ENCODE measurements at places on chromosomes 6 and 20. TPM values are rescaled to one million over a fixed set of nuclear protein-coding genes. Genes with fewer than 3 reads are reported as not detected.

COL9A1 gene
- total RNA-seq = not detected

MCCD1 gene
- not detected for total RNA-seq

OOEP gene
- total RNA-seq = not detected

PPP1R16B gene
- total RNA-seq = 0.49 TPM

KIF6 gene
- total RNA-seq = not detected

F13A1 gene
- not detected for total RNA-seq

HLA-DQA2 gene
- not detected for total RNA-seq

E2F1 gene
- 5.2 TPM for total RNA-seq

FAM83B gene
- not detected for total RNA-seq

METTL24 gene
- total RNA-seq = not detected

HLA-B gene
- 105 TPM for total RNA-seq

ADGRF4 gene
- total RNA-seq = 0.16 TPM

CST3 gene
- total RNA-seq = 985 TPM

USP49 gene
- 0.36 TPM for total RNA-seq

SLC4A11 gene
- 0.81 TPM for total RNA-seq

PKIB gene
- 0.90 TPM for total RNA-seq

TINAG gene
- not detected for total RNA-seq

ABRACL gene
- total RNA-seq = 46.2 TPM

HTR1E gene
- not detected for total RNA-seq

MEI4 gene
- not detected for total RNA-seq

PTCRA gene
- not detected for total RNA-seq

HLA-DRA gene
- total RNA-seq = not detected

SLCO4A1 gene
- 0.54 TPM for total RNA-seq

TPMT gene
- total RNA-seq = 7.6 TPM

SCGN gene
- not detected for total RNA-seq

MYB gene
- total RNA-seq = 0.65 TPM

ME1 gene
- total RNA-seq = 21.7 TPM

MTFR2 gene
- 0.90 TPM for total RNA-seq

DAAM2 gene
- total RNA-seq = 12.2 TPM

ZFP57 gene
- not detected for total RNA-seq

CLPSL2 gene
- total RNA-seq = not detected

PRL gene
- total RNA-seq = not detected

SRSF3 gene
- total RNA-seq = 110 TPM

VNN1 gene
- total RNA-seq = not detected

VSTM2L gene
- total RNA-seq = 3.2 TPM

CCR6 gene
- total RNA-seq = not detected

EFCAB8 gene
- not detected for total RNA-seq

MYCT1 gene
- total RNA-seq = 2.7 TPM

FOXS1 gene
- not detected for total RNA-seq

SNAI1 gene
- total RNA-seq = 19.7 TPM

PRR18 gene
- not detected for total RNA-seq

PPP1R3G gene
- 1.3 TPM for total RNA-seq

PACSIN1 gene
- not detected for total RNA-seq

TMEM170B gene
- total RNA-seq = 0.49 TPM

OPRM1 gene
- total RNA-seq = not detected

TMEM74B gene
- total RNA-seq = 1.1 TPM

L3MBTL1 gene
- 2.0 TPM for total RNA-seq

IL22RA2 gene
- total RNA-seq = not detected

SRSF12 gene
- 0.54 TPM for total RNA-seq

ZSCAN31 gene
- 10.5 TPM for total RNA-seq

CTAGE9 gene
- total RNA-seq = not detected

GFOD1 gene
- total RNA-seq = 18.1 TPM

ABHD16B gene
- not detected for total RNA-seq

GABRR1 gene
- total RNA-seq = not detected

EZR gene
- total RNA-seq = 52.7 TPM

SGK2 gene
- total RNA-seq = not detected

SLC2A10 gene
- total RNA-seq = 43.7 TPM

Data from cardiac atrium fibroblast (primary cell).